ENCODE measurements at places on chromosomes 11 and 22.

DNA sequence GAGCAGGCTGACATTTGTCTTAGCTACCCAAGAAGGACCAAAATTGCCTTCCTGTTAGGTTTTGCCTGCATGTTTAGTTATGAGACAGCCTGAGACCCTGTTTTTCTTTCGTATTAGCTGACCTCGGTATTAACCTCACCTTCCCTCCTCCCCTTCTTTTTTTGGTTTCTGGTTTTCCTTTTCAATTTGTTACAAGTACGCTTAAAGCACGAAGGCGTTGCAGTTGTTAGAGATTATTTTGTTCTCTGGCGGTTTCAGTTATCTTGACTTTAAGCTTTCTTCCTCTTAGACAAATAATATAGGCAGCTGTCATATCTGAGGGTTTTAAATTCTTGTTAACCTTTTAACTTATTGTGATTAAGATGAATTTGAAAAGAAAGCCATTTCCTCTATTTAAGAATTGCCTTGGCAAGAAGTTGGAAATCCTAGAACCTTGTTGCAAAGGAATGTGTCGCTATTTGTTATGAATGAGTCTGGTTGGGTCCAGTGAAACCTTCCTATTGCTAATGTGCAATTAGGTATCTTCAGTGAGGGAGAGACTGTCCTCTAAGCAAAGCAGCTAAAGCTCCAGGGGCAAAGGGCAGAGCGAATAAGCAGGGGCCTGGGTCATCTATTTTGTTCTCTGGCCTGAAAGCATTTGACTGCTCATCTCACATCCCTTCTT is 45.7 kb downstream of the PACS1 start:
- DNase-seq: no peak

- no peak for DNase-seq
Observed at GRCh38 chr22:28369854-28370253, 309.8 kb downstream of the TTC28 start.

DNA sequence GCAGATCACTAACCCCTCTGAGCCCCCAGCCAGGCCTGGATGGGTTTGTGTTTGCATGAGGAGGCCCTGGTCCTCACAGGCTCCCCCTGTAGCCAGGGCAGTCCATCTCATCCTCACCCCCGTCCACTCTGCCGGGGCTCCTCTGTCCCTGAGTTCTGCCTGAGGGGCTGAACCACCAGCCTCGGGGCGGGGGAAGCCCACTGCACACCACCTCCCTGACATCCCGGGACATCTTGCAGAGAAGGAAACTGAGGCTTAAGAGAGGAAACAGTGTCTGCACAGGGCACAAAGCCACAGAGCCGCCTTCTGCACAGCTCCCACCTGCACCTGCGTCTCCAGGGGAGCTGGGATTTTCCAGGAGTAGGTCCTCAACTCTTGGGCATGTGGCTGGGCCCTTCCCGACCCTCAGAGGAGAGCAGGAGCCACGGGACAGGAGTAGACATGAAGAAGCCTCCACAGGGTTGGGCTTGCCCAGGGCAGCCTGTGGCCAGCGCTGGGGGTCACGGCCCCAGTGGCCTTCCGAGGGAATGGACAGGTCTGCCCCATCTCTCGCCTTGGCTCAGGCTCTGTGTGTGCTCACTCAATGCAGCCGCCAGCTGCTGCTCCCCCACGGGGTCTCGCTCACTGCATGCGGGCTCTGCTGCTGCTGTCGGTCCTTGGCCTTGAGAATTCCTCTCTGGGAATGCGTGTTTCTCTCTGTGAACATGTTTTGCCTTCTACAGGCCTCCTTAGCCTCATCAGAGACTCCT is 45.4 kb upstream of the CCDC188 start:
- no peak for DNase-seq

DNA sequence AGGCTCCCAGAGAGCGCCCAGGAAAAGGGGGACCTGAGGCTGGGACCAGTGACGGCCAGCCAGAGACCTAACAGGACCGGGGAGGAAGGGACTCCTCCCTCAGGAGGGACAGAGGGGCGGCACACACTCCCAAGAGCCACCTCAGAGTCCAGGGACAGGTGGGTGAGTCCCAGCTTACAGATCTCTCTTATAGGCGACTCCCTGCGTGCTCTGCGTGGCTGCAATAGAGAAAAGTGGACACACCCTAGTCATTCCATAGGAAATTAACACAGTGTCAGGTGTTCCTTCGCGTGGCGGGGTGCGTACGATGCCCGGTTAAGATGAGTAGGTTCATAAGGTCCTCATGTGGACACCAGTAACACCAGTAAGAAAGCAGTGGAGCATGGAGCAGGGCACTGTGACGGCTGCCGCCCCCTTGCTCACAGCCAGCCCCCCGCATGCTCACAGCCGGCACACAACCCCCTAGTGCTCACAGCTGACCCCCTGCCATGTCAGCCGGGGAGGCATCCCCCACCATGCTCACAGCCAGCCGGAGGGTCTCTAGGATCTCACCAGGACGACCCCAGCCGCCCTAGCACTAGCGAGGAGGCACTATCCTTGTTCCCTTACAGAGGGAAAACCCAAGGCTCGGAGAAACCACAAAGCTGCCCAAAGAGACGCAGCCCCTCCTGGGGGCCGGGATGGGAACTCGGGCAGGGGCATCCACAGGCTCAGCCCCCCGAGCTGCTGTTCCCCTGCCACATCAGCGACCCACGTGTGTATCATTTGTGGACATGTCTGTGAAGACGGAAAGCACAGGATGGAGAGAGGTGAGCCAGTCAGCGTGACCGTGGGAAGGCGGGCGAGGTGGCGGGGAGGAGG is 426.8 kb downstream of the TBC1D22A start:
- DNase-seq: no peak

DNA sequence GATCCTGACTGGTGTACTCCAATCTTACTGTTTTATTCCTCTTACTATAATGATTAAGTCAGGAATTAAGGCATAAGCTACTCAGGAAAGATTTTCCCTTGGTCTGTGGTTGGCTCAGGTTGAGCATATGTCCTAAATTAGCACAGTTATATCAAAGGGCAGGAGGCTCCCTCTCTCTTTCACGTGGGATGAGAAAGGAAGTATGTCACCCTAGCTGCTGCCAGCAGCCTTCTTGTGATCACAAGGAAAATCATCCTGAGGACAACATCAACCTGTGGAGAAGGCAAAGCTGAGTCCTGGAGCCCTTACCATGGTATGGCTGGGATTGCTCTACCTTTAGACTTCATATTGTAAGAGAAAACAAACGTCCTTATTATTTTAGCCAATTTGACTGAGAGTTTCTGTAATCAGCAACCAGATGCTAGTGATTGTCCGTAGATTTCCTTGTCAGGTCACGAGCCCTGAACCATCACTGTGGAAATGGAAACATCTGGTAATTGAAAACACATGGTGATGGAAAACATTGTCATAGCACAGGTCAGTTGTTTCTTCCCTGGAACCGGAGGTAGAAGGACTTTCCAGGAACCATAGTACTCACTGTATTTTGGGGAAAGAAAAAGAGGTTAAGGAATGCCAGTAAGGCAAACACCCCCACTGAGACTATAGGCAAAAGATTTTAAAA is 40.6 kb upstream of the DEUP1 start:
- DNase-seq: no peak

DNA sequence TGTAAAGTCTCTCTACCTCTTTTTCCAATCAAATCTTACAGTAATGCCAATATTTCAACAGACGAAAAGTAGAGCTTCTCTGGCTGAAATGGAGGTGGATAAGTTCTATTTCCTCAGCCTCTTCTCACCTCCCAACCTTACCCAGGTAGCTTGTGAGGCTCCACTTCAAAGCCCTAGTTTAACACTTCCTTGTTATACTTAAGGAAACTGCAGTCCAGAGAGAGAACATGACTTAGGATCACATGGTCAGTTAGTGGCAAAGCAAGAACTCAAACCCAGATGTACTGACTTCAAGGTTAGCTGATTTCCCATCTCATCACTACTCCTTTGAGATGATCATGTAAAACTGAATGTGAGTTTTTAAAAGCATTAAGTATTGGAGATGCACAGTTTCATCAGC is 32.5 kb downstream of the PAK1 start:
- no peak for DNase-seq

All from SW 1271 (cell line).